ENCODE measurements at places on chromosomes 11 and 22.

GRCh38 chr11:43376065-43376464 is 17.3 kb downstream of the TTC17 start:
- no peak for DNase-seq

DNA sequence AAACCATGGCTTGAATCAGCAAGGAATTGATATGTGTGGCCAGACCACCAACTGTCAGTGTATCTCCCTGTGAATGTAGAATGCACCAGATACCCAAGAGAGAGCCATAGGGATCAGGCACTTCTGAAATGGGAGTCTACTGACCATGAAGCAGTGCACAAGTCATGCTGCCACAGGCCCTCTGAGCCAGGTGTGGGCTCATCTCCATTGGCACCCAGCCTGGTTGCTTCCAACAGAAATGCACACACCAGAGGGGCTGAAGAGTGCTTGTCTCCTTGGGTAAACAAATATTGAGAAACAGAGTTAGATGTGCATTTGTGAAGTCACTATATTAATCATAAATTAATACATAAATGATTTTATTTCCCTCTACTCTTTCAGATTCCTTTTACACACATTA is 28.4 kb upstream of the PANX1 start:
- DNase-seq = no peak

GRCh38 chr22:38083931-38084631 is at the start of gene SLC16A8:
Gene SLC16A8 (minus strand): TSS chr22:38084184. CDS start chr22:38082873, 1,311 bp downstream.
- DNase-seq = no peak

- DNase-seq = no peak
These were observed 75.4 kb downstream of the SWAP70 start for GRCh38 chr11:9739123-9739900.

- no peak for DNase-seq
These were observed 435.6 kb downstream of the DYNC2H1 start for GRCh38 chr11:103544874-103545273.

- no peak for DNase-seq
These were observed 53.8 kb upstream of the DRD2 start for GRCh38 chr11:113528982-113529381.

- DNase-seq = no peak
These were observed 850 bp upstream of the MIF start for GRCh38 chr22:23893121-23893944.

- DNase-seq = no peak
These were observed 218.0 kb upstream of the PITPNB start for GRCh38 chr22:28137036-28137435.

DNA sequence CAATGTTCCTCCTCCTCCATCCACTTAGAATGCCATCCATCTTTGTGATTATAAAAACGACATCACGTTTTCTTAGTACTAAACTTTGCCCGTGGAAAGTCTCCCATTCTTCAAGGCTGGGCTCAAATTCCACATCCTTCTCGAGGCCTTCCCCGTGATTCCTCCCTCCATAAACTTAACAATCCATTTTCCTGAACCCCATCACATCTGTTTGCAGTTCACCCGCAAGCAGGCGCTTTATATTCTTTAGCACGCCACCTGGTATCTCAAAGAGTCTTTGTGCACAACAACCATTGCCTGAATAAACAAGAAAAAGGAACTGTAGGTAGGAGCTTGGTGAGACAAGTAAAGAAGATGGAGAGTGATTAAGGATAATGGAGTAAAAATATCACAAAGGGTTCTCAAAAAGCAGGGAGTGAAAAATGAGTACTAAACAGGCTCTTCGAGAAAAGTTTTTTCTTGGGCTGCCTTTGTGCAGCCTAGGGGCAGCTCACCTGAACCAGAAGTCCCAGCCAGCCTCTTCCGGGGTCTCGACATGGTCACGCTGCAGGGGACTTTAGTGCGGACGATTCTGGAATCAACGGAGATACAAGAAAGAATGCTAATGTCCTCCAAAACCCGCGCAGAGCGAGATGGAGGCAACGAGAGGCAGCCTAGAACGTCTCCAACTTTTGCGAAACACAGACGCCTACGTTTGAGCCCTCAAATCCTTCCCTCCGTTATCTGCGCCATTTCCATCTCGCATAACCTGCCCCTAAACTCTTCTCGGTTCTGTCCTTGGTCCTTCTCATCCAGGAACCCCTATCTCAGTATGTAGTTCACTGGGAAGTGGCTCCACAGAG is 585 bp downstream of the THYN1 start:
- DNase-seq = peak; percentile 57

DNA sequence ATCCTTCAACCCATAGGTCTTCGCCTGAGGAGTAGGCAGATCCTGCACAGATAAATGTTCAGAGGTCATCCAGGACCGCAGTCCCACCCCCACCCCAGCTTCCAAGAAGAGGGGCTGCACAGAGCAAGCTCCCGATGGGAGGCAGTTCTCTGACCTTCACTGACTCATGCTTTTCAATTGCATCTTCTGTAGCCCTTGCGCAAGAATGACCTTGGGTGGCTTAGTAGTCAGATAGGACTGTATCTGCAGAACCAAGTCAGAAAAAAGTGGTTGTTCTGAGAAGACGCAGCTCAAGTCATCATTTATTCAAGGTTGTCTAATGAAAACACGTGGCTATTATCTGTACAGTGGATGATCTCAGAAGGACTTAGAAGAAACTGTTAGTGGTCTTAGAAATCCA is 16.4 kb upstream of the GRAMD1B start:
- no peak for DNase-seq

DNA sequence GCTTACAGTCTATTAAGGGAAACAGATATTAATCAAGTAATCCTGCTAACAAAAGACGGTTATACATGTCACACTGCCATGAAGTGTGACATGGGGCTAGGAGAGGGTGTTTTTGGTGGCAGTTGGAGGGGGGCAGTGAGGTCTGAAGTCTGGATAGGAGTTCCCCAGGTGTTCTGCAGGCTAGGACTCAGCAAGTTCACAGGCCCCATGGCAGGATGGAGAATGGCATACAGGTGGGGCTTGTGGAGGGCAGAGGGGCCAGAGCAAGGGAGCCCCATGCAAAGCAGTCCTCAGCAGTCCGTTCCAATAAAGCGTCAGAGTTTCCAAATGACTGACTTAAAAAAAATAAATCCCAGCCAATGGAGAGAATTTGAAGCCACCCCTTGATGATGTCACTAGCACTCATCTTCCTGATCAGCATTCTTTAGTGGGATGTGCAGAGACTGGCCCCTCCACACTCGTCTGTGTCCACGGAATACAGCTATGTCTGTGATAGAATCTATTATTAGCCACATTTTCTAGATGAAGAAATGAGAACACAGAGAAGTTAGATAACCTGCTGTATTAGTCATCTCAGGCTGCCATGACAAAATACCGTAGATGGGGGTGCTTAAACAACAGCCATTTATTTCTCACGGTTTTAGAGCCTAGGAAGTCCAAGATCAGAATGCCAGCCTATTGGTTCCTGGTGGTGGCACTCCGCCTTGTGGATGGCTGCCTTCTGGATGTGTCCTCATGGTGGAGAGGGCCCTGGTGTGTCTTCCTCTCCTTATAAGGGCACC is 32.6 kb downstream of the PRDM11 start:
- DNase-seq = no peak

GRCh38 chr11:9184516-9184915 is 80.6 kb downstream of the DENND5A start:
- no peak for DNase-seq

DNA sequence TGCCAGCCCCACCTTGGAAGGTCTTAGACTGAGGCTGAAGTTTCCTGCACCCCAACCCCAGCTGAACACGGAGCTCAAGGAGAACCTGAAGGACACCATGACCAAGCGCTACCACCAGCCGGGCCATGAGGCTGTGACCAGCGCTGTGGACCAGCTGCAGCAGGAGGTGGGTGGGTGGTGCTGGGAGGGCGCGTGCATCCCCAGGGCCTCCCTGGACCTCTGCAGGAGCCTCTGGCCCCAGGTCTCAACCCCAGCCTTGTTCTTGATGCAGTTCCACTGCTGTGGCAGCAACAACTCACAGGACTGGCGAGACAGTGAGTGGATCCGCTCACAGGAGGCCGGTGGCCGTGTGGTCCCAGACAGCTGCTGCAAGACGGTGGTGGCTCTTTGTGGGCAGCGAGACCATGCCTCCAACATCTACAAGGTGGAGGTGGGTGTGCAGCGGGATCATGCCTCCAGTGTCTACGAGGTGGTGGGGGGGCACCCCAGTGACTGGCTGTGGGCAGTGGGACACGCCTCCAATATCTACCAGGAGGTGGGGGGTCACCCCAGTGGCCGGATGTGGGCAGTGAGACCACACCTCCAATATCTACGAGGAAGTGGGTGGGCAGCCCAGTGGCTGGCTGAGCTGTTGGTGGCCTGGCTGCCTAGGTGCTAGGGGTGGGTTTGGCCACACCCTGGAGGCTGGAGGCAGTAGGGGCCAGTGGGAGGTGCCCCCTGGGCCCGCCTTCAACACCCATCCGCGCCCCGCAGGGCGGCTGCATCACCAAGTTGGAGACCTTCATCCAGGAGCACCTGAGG is 4.6 kb downstream of the CD151 start:
- DNase-seq = peak; percentile 19

- peak; percentile 42 for DNase-seq
These were observed 13.9 kb downstream of the RTN4RL2 start for GRCh38 chr11:57474017-57474802.

DNA sequence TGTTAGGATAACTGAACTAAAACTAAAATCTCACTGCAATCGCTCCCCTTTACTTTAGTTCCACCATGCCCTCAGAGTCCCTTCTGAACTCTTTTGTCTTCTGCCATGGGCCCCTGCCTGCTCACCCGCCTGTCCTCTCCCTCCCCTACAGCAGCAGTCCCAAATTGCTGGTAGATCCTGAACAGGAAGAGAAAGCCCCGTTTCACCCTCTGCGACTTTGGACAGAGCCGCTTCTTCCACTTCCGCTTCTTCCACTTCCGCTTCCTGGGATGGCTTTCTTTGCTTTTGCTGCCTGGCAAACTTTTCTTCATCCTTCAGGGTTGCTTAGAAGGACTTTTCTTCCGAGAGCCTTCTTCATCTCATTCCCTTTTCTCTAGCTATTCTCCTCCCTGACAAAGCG is 35.7 kb upstream of the TLCD5 start:
- no peak for DNase-seq

DNA sequence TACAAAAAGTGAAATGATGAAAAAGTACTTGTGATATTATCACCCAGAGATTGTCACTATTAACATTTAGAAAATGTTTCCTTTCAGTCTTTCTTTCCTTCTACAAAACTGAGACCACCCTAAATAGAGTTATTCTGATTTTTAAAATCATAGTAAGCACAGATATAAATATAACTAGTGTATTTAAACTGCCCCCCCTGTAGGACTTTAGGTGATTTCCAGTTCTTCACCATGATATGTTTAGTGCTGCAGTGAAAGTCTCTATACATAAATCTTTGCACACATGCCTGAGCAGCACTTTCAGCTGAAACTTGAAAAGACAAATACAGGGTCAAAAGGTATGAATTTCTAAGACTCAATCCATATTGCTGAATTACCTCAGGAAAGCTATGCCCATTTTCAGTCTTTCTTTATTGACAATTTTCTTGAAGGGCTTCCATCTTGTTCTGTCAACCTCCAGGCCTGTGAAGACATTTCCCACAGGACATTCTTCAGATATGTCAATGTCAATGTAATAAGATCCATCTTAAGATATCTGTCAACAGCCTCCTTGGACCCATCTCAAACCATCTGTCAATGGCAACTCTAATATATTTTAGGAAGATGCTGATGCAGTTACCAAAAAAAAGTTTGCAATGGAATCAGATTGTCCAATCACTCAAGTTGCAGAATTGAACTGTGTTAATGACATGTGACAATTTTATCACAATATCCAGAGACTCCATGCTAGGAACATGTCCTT is 30.8 kb upstream of the LDLRAD3 start:
- DNase-seq = no peak

DNA sequence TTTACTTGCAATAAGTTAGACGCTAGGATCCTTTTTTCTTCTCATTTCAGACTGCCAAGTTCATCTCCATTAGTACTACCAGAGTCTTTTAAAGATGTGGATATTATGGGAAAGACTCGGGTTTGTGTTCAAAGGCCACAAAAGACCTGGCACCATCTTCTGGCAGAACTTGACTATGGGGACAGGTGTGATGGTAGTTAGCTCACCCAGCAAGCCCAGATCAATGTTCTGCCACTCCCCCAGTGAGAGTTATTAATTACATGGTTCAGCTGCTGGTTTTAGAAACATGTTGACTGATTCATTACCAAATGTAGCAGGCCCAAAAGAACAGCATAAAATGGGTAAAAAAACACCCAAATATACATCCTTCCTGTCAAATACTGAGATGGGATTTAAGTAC is 333.5 kb upstream of the PITPNB start:
- DNase-seq = no peak

- DNase-seq = no peak
These were observed 53.4 kb upstream of the EMID1 start for GRCh38 chr22:29152045-29152953.

GRCh38 chr11:64003807-64004589 is 17.8 kb downstream of the OTUB1 start:
- no peak for DNase-seq

DNA sequence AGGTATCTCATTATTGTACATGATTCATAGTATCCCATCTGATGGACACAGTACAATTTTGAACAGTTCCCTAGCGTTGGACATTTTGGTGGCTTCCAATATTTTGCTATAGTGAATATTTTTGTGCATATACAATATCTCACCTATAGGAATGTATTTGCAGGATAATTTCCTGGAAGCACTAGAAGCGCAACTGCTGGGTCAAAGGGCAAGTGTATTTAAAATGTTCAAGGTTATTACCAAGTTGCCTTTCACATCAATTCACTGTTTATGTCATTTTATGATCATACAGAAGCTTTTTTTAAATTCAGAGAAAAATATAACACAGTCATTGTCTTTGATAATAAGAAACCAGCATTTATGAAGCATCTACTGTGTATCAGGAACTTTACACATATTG is 19.1 kb upstream of the RPS3 start:
- no peak for DNase-seq

GRCh38 chr11:62081378-62082291 is 42.2 kb upstream of the INCENP start:
- DNase-seq = peak; percentile 88

- DNase-seq = no peak
These were observed 13.9 kb downstream of the ATG16L2 start for GRCh38 chr11:72828081-72828567.

DNA sequence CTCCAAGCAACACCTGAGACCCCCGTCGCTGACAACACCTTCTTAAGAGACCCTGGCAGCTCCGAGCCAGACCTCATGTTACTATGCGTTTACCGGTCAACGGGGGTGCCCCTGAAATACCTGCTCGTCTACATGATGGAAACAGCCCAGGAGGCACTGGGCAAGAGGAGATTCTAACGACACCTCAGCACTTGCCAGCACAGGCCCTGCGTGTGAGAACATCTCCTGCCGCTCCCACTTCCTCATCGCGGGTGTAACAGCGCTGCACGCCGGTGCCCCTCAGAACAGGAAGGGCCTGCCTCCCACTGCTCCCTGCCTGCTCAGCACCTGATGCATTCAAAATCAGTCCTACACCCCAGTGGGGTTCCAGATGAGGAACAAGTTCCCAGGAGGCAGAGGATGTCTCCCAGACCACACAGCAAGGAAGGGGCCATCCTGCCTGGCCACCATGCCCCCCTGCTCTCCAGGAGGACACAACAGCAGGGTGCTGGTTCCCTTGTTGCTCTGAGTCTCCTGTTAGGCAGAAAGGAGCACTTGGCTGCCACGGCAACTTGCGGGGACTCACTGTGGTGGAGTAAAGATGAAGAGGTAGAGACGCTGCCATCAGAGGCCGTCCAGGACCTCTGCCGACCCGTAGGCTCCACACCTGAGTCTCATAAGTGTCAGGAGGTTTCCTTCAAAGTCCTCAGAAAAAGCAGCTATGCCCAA is 2.1 kb downstream of the TOLLIP start:
- peak; percentile 21 for DNase-seq

GRCh38 chr11:78190871-78191538 is 2.3 kb downstream of the USP35 start:
- no peak for DNase-seq

GRCh38 chr11:117328375-117329010 is 839 bp downstream of the CEP164 start:
- no peak for DNase-seq
